Activated naive CD4-positive, alpha-beta T cell (primary cell): ENCODE measurements at places on chromosomes 12 and 14.

- DNase-seq = no peak
Measured at GRCh38 chr12:75820071-75820470, 211.5 kb downstream of the PHLDA1 start.

DNA sequence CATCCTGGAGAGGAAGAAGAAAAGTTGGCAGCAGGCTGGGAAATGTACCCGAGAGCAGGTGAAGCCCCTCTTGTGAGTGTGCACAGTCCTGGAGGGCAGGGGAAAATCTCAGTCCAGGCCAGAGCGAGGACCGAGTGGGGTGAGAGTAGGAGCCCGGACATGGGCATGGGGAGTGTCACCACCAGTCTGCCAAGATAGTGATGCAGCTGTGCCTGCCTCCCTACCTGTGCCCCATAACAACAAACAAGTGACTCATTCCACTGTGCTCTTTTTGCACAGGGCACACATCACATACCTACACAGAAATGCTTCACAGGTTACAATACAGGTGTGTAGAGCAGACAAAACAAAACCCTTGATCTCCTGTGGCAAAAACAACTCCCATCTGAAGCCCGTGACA, 205.9 kb upstream of the PELI2 start:
- no peak for DNase-seq

DNA sequence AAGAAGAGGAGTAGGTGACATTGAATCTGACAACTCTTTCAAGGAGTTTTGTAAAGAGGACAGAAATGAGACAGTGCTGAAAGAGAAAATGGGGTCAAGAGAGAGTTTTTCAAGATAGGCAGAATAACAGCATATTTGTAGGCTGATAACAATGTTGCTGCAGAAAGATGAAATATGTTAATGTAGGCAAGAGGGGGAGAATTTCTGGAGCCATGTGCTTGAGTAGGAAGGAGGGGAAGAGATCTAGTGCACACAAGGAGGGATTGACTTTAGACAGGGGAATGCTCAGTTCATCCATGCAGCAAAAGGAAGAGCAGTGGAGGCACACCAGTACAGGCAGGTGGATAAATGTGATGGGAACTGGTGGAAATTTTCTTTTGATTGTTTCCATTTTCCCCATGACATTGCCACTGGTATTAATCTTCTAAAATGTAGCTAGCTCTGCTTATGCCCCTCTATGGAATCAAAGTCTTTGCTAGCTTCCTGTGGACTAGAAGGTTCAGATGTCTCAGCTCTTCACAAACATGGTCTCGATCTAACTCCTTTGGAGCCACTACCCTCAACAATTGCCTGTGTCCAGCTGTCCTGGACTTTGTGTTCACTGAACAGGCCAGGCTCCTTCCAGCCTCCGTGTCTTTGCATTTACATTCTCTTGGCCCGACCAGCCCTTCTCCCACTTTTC, 9.1 kb downstream of the PROX2 start:
- DNase-seq = no peak

DNA sequence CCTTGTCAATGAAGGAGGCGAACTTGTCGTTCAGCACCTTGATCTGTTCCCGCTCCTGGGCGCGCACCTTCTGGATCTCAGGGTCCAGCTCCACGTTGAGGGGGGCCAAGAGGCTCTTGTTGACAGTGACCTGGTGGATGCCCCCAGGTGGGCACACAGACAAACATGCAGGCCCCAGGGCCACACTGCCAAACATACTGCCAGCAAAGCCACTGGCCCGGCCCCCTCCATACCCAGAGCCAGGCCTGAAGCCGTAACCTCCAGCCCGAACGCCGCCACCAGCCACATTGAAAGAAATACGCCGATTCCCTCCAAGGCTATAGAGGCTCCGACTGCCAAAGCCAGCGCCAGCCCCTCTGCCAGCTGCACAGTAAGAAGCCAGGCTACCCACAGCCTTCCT, 337 bp downstream of the KRT74 start:
- DNase-seq = no peak

DNA sequence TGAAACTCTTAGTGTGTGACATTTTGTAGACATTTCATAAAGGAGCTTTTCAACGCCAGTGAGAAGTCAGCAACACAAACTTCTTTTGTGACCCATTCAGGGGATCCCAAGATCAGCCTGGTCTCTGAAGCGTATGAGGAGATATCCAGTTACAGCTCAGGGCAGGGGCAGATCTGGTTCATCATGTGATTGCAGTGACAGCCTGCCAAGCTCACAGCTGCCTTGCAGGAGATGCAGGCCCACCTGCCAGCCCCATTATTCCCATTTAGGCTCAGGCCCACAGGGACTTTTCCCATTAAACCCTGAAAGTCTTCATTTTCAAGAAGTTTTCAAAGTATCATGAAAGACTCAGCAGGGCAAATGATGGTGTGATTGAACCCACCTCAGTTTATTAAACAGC, 38.3 kb downstream of the SRGAP1 start:
- DNase-seq = no peak

GRCh38 chr14:100889641-100890040, 13.9 kb downstream of the RTL1 start:
- no peak for DNase-seq

GRCh38 chr12:47102406-47102805, 22.6 kb upstream of the AMIGO2 start:
- DNase-seq = no peak

GRCh38 chr12:129911428-129912049, 7.7 kb upstream of the TMEM132D start:
- no peak for DNase-seq

GRCh38 chr12:95248095-95248494, 30.5 kb downstream of the VEZT start:
- DNase-seq = no peak

GRCh38 chr12:9794484-9795093, 32.7 kb upstream of the KLRF1 start:
- no peak for DNase-seq

- no peak for DNase-seq
Measured at GRCh38 chr12:93812626-93813025, 135.5 kb downstream of the CRADD start.

GRCh38 chr14:103328941-103329340, 5.1 kb upstream of the EIF5 start:
- DNase-seq = no peak

- no peak for DNase-seq
Measured at GRCh38 chr12:46678426-46678825, 147.4 kb downstream of the SLC38A4 start.

GRCh38 chr12:29116414-29116813, 32.7 kb upstream of the FAR2 start:
- no peak for DNase-seq

- no peak for DNase-seq
Measured at GRCh38 chr12:52005903-52006703, 643 bp upstream of the TAMALIN start.

DNA sequence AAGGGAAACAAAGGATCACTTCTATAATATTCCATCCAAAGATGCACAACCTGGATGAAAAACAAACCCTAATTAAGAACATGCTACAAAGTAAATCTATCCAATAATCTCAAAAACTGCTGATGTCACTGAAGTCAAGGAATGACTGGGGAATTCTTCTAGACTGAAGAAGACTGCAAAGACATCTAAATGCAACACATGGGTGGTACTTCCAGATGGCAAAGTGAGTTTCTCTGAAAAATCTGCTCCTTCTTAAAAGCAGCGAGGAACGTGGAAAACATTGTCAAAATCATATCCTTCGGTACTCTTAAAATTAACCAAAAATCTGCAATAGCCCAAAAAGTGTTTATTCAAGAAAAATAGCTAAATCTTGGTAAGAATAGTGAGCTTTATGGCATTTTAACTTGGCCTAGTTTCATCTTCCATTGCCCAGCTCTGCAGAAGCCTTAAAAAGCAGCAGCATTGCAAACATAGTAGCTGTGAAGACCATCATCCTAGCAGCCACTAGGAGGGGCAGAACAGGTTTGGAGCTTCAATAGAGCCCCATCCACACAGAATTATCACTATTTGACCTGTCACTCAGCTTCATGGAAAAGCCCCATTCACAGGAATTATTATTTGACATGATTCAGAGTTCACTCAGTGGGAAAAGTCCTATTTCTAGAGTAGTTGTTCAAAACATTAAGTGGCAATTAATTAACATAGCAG, 7.4 kb downstream of the CLEC14A start:
- no peak for DNase-seq

DNA sequence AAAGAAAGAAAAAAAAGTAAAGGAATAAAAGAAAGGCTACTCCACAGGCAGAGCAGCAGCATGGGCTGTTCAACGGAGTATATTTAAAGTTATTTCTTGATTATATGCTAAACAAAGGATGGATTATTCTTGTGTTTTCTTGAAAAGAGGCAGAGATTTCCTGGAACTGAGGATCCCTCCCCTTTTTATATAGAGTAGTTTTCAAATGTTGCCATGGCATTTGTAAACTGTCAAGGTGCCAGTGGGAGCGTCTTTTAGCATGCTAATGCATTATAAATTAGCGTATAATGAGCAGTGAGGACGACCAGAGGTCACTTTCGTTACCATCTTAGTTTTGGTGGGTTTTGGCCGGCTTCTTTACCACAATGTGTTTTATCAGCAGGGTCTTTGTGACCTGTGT, 383.0 kb downstream of the PCNX1 start:
- DNase-seq = no peak

GRCh38 chr14:92412912-92413311, 89.9 kb downstream of the SLC24A4 start:
- no peak for DNase-seq

GRCh38 chr14:22265319-22266141, 323.5 kb downstream of the DAD1 start:
- no peak for DNase-seq

GRCh38 chr12:57617942-57618341, 6.7 kb downstream of the ARHGEF25 start:
- DNase-seq = no peak

DNA sequence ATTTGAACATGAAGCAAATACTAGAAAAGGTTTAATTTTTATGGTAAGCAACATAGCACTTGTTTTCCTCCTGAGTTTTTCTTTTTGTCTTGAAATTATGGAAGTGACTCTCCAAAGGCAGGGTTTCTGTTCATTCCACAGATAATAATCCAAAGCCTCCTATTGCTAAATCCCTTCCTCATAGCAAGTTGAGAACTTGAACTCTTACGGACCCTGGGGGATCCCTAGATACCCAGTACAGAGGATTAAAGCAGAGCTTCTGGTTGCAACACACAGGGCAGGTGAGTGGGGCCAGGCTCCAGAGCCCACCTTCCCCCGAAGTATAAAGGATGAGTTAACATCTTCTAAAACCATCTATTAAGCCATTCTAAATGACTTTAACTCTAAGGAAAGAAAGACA, 294.1 kb downstream of the RMST start:
- DNase-seq = no peak

- no peak for DNase-seq
Measured at GRCh38 chr14:78170203-78170602, at the start of gene NRXN3. TSS of gene NRXN3 (plus strand) at chr14:78170373. CDS start at chr14:78243094, 72,721 bp downstream.

DNA sequence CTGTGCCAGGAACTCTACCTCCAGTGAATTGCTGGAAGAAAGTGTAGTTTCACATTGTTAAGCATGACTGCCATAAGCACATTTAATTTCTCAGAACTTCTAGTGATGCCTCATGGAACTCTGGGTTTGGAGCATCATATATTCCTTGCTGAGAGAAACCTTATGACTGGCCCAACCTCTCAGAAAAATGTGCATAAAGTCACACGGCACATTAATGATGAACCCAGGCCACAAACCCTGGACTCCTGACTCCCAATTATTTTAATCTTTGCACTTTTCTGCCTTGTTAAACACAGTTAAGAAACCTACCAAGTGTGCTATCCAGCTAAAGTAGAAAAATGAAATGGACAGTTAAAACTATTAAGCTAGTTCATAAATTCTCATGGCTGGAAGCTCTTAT, 5.6 kb downstream of the TCP11L2 start:
- DNase-seq = no peak

DNA sequence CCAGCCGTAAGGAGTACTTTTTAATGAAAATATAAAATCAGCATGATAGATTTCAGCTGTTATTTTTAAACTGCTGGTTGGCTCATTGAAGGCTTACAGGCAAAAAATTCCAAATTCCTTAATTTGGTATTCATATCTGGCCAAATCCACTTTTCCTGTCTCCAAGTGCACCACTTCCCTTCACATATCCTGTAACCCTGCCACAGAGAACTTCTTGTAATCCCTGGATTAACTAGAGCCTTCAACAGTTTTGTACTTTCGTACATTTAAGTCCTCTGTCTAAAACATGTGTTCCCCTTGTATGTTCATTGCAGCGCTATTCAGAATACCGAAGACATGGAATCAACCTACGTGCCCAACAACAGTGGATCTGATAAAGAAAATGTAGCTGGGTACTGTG, 9.6 kb downstream of the PUS7L start:
- no peak for DNase-seq

DNA sequence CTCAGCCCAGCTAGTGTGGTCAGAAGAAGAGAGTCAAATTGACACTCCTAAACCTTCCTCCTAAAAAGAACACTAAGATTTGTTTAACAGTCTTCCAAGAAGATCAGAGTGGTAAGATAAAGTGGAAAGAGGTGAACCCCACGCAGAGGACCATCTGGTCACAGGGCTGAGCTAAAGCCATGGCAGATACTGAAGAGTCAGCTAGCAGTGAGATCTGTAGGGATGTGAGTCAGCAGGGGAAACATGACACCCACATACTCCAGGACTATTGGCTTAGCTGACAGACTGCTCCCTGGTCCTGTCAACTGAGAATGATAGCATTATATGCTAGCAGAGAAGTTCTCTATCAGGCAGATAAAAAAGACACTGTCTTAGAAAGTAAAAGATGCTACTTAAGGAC, 269.4 kb upstream of the ALG10 start:
- no peak for DNase-seq

- DNase-seq = no peak
Measured at GRCh38 chr12:618605-619004, 44.6 kb downstream of the NINJ2 start.
